ENCODE measurements at places on chromosomes 4 and X.

GRCh38 chrX:80021621-80022020, 7.1 kb downstream of the TBX22 start:
- DNase-seq = no peak

GRCh38 chr4:147816382-147817254, 84.7 kb downstream of the ARHGAP10 start:
- no peak for DNase-seq

DNA sequence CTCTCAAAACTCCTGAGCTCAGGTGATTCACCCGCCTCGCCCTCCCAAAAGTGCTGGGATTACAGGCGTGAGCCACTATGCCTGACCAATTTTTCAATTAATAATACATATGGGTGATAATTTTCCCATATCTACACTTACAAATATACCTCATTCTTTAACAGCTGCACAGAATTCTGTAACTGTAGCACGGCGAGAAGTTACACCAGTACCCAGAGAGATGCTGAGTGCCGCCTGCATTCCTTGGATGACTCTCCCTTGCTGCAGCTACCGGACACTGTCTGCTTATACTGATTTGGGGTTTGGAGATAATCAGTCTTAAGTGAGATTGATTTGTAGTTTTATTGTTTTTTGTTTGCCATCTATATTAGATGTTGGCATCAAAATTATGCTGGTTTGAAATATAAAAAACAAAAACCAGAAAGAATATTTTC, 5.8 kb downstream of the TIFA start:
- DNase-seq = peak; percentile 9

DNA sequence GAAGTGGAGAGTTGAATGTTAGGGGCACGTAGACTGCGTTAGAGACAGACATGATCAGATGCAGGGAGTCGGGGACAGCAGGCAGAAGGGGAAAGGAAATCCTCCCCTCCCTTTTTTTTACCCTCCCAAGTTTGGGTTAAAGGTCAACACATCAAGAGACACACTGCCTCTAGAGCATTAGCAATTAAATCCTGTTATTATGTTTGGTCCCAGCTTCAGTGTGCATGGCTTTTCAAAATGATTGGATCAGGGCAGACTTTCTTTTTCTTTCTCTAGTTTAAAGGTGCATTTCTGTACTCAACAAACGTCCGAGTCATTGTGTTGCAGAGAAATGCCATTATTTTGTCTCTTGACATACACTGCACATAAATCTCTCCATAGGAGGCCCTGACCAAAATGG, 63.9 kb downstream of the USP26 start:
- DNase-seq = no peak

- DNase-seq = no peak
Measured at GRCh38 chr4:8155048-8155447, 3.6 kb downstream of the ABLIM2 start.
